Cortex of kidney (tissue), 1 donor: ENCODE measurements at places on chromosomes 4 and X.

- no peak for DNase-seq
Observed at GRCh38 chr4:100417565-100417964, 100.3 kb downstream of the EMCN start.

DNA sequence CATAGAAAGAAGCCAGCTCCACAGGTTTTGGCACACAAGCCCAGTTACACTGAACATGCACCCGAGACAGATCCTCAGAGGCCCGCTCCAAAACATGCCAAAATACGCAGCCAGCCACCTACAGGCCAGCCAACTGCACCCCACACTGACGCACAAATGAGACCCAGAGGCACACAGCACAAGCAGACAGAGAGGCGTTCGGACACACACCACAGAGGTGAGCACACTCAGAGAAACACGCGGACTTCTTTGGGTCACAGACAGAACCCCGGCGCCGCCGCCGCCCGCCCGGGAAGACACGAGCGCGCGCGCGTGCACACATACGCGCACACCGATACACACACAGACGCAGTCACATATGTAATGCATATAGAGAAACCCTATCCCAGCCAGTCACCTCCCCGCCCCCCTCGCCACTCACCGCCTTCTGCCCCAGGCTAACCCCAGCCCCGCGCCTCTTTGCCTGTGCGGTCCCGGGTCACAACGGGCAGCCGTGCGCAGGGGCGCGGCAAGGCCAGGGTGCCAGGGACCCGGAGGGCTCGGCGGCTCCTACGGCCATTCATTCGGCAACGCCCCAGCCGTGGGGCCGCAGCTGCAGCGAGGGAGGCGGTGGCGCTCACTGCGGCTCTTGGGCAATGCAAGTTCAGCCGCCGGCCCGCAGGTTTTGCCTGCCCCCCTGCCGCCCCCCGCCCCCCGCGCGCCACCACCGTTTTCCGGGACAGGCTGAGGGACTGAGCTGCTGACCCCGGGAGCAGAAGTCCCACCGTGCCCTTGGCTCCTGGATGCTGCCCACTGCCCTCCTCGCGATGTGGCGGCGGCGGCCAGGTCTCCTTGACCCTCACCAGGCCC, 553 bp downstream of the SEPTIN6 start:
- DNase-seq = no peak

DNA sequence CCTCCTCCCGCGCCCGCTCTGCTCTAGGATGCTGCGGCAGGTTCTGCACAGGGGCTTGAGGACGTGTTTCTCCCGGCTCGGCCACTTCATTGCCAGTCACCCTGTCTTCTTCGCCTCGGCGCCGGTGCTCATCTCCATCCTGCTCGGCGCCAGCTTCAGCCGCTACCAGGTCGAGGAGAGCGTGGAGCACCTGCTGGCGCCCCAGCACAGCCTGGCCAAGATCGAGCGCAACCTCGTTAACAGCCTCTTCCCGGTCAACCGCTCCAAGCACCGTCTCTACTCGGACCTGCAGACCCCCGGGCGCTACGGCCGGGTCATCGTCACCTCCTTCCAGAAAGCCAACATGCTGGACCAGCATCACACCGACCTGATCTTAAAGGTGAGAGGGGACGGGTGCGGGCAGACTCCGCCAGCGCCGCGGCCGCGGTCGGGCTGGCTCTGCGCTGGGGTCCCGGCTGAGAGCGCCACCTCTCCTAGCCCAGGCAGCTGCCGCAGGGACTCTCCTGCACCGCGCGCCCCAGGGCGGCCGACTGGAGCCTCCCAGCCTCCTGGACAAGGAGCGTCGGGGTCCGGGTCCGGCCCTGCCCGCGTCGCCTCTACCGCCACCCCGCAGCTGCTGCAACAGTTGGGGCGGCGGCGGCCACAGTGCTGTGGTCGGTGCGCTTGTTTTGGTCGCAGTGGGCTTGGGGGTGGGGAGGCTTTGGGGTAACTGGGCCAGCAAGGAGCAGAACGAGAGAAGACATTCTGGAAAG, at the start of gene PTCHD1:
Gene PTCHD1 (plus strand): TSS at position 2 of the 752 bp plus-strand sequence. CDS start 27 bp downstream, at position 29.
- no peak for DNase-seq

GRCh38 chr4:40511036-40511614, 118.5 kb downstream of the RBM47 start:
- DNase-seq = no peak

DNA sequence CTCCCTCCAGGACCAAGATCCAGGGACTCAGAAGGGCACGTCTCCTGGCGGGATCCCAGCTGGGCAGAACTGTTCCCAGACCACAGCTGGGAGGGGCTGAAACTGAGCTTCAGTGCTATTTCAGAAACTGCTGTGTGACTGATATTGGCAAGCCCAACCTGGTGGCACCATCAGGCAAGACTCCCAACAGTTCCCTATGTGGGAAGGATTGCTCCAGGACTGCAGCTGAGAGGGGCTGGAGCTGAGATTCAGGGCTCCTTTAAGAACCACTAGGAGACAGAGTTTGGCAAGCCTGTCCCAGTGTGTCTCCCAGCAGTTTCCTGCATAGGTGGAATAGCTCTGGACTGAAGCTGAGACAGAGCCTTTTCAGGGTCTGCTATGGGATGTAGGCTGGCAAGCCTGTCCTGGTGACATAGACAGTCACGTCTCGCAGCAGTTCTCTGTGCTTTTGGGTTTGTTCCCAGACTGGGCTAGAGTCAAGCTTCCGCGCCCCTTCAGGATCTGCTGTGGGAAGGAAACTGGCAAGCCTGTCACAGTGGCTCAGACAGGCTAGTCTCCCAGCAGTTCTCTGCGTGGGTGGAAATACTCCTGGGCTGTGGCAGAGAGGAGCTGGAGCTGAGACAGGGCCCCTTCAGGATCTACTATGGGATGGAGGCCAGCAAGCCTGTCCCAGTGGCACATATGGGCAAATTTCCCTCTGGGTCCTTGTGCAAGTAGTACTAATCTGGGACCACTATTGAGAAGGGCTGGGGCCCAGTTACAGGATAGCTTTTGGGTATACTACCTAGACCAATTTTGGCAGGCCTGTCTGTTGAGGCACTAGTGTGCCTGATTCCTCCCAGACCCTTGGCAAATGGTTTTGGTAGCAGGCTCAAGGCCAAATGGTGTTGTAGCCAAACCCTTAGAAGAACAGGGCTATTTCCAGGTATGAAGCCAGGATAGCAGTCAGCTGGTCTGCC, 20.2 kb upstream of the MED14 start:
- DNase-seq = no peak

- DNase-seq = no peak
Observed at GRCh38 chr4:85107553-85107952, 141.1 kb upstream of the WDFY3 start.

- DNase-seq = no peak
Observed at GRCh38 chr4:184784628-184785257, 41.0 kb downstream of the ACSL1 start.

DNA sequence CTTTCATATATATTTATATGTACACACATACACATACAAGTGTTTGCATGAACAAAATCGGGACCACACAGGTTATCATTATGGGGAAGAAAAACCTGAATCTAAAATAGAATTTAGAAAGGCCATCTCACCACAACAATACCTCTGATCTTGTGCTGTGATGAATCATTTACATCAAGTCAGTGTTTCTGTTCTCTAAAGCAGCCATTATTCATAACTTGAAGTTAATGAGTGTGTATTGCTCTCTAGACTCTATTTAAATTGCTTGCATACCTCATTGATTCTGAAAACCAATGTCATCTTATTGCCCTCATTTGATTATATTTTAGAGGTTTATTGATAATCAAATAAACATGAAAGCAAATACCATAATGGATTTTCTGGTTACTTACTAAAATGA, 71.6 kb downstream of the FAM114A1 start:
- DNase-seq = no peak

DNA sequence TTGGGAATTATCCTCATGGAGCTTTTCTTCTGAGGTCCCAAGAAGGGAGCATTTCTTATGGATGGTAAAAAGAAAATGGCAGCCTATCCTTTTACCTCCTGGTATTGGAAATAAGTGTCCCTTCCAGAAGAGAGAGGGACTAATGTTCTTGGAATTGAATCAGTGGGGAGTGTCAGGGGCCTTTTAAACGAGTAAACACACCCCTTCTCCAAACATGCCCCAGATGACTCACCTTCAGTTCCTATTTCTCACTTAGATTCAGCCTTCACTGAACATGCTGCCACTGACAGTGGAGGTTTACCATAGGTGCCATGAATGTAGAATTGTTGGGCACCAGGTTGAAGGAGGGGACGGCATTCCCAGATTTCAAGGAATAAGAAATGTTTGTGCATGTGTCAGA, 19.0 kb downstream of the MAGEC2 start:
- DNase-seq = no peak
